ENCODE measurements at places on chromosomes 7 and 10.
A peak's percentile ranks its signal among the peaks of the same experiment; 100 is the strongest.

DNA sequence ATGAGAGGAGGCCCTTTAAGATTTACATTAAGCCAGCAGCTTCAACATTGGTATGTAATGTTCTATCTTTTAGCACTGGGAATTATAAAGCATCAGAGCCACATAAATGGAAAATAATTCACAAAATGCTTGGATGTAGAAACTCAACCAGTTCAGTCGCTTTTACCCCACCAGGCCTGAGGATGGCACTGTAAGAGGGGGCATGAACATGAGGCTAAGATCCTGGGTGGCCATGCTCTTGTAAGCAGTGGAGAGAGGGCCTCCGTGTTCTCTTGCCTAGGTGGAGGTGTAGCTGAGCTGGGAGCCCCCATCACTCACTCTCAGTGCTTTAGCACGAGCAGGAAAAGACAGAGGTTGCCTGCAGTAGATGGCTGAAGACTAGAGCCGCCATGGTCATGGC is 238.8 kb downstream of the FANK1 start:
- DNase-seq = no peak

DNA sequence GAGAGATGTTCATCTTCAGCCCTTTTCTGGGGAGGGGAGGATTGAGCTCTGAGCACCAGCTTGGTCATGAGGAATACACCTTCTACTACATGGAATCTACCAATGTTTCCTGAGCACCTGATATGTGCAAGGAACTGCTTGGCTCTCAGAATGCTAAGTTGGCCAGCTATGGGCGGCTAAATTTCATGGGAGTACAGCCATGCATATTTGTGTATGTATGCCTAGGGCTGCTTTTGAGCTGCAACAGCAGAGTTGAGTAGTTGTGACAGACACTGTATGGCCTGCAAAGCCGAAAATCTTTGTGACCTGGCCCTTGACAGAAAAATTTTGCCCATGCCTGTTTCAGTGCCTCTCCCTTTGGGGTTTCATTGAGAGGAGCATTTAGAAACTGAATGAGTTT is 44.9 kb downstream of the NPY start:
- no peak for DNase-seq

DNA sequence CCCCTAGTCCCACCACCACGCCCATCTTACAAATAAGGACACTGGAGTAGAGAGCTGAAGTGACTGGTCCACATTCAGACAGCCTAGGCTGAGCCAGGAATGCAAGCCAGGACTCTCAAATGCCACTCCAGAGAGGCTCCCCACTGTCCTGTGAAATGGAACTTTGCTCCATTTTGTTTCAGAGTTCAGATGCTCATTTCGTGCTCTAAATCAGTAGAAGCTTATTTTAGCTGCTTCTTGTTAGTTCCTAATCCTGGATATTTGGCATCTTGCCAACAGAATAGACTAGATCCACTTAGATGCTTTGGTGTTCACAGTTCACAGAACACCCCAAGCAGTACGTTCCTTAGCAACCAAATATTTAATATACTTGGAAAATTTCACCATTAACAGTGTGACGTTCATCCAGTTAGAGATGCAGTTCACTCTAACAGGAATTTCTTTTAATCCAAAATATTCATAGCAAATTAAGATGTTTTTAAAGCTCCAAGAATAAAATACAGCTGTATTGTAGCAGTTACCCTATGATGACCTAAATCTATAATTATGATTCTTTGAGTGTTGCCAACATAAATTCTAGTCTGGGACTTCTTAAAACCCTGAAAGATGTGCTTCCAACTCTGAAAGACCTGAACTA is 7.3 kb downstream of the MMP21 start:
- no peak for DNase-seq

DNA sequence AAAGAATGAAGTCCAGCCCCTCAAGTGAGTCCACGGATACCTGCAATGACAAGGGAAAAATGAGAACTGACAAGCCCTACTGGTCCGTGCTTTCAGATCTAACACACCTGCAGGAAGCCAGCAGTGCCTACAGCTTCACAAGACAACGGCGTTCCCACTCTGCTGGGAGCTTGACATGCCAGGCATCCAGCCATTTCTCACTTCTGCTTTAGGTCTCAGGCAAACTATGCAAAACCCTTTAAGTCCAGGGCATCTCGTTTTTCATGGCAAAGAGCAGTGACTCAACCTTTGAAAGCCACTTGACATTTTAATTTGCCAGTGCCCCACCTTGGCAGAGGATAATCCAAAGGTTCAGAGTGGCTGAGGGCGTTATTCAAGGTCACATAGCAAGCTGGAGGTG is 49.1 kb upstream of the GPAM start:
- DNase-seq = no peak

DNA sequence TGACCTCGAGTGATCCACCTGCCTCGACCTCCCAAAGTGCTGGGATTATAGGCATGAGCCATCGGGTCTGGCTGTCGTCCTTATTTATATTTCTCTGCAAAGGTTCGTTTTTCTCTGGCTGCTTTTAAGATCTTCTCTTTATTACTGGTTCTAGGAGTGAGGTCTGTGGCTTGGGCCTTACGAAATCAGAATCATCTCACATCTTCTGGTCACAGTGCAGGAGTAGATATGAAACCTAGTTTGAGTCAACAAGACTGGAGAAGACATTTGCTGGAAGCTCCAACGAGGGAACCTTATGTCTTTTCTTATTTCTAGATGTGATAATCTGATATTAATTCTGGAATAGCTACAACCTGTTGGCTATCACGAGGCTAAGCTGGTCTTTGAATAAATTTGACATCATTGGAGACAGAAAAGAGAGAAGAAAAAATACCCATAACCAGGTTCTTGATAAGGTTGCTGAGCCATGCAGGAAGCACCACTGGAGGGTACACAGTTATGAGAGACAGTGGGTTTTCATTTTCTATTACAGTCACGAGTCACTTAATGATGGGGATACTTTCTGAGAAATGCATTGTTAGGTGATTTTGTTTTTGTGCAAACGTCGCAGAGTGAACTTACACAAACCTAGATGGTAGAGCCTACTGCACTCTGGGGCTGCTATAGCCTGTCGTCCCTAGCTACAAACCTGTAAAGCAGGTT is 25.6 kb upstream of the IL15RA start:
- no peak for DNase-seq

- DNase-seq = peak; percentile 6
These were observed 20.0 kb upstream of the GALNTL5 start for GRCh38 chr7:151936207-151936606.

DNA sequence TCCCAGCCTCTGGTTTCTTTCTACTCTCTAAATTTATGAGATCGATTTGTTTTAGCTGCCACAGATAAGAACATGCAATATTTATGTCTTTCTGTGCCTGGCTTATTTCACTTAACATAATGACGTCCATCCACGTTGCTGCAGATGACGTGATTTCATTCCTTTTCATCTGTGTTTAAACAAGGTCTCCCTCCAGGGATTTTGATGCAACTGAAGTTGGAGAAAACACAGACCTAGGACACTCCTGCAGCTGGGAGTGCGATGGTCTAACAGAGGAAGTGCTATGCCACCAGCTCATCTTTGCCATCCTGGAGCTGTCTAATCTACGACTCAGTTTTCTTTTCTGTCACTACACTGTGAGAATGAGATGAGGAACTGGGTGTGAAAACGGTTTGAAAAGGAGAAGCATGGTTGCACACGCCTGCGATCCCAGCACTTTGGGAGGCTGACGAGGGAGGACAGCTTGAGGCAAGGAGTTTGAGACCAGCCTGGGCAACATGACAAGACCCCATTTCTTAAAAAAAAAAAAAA is 1.5 kb upstream of the KCTD7 start:
- DNase-seq = no peak

DNA sequence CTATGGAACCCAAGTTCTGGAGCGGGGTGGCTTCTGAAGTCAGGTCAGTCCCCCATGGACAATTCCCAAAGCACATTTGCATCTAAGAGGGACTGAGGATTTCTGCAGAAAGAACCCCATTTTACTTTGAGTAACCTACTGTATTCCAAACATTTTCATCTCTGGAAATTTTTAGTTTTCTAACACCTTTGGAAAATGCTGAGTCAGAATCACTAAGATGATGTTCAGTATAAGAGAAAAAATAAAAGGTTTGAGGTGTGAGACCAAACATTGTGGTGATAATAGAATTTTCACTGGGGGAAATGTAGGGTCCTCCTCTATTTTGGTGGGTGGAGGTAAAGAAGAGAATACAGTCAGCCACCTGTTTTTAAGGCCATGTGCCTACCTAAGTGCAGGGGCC is 227.1 kb downstream of the LRMDA start:
- DNase-seq = no peak

DNA sequence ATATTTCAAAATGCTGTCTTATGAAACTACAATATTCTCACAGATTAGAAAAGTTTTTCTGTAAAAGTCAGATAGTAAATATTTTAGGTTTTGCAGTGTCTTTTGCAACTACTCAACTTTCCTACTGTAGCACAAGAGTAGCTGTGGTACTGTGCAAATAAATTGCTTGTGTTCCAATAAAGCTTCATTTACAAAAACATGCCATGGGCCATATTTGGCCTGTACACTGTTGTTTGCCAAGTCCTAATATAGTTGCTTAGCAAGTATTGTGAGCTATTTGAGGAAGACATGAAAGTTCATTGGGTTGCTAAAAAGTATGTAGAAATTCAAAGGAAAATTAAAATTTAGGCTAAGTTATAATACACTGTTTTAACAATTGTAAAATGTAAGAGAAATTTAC is 80.0 kb downstream of the TFPI2 start:
- DNase-seq = no peak

- DNase-seq = no peak
These were observed 41.5 kb downstream of the PRF1 start for GRCh38 chr10:70561070-70561469.

- DNase-seq = no peak
These were observed 176.5 kb downstream of the SUGCT start for GRCh38 chr7:40311307-40311706.

DNA sequence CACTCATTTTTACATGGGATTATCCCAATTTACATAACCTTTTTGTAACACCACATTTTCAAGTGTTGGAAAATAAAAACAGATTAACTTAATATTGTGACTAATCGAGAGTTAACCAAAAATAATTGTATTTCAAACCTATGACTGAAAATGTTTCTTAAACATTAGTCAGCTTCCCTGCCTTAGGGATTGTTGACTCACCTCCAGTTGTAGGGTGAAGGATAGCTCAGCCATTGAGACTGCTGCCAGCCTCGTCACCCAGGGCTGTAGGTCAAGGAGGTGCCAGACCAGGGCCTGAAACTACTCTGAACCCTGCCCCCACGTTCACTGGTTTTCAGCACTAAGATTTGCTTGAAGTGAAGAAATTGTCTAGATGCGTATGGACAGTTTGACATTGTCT is 351.2 kb downstream of the GFRA1 start:
- no peak for DNase-seq

- DNase-seq = peak; percentile 22
These were observed 5.2 kb downstream of the TAX1BP1 start for GRCh38 chr7:27745064-27745583.

GRCh38 chr7:17598846-17599245 is 300.4 kb downstream of the AHR start:
- DNase-seq = no peak

GRCh38 chr7:112081778-112082177 is 124.4 kb downstream of the DOCK4 start:
- DNase-seq = no peak

- no peak for DNase-seq
These were observed 54.4 kb downstream of the PROSER2 start for GRCh38 chr10:11877591-11877905.

DNA sequence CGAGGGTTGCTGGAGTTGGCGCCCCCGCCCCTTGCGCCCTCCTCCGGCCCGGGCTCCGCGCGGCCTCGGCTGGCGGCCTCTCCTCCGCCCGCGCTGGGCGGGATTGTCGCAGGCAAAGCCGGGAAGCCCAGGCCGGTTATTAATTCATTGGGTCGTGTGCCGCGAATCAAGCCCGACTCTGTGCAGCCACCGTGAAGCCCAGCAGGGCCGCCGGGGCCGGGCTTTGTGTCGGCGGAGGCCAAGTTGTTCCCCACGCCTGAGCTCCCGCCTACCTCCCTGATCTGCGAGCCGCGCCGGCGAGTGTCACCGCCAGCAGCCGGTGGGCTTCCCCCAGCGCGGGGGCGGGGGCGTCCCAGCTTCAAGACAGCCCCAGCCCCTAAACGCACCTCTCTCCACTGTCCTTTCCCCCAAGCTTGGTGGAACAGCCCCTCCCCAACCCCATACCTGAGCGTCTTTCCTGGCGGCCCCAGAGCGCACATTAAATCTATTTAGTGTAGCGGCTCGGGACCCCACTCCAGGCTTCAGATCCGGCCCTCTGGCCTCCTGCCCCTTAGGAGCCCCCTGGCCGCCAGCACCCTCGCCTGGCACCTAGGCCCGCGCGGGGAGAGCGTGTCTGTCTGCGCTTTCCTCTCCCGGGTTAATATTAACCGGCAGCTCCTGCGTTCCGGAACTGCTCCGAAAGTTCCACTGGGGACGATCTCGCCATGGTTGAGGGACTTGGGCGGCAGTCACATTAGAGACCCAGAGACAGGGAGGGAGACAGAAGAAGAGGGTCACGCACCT is 3.5 kb downstream of the SHH start:
- DNase-seq = no peak

GRCh38 chr10:64573623-64574325 is 1052.6 kb downstream of the REEP3 start:
- DNase-seq = no peak

DNA sequence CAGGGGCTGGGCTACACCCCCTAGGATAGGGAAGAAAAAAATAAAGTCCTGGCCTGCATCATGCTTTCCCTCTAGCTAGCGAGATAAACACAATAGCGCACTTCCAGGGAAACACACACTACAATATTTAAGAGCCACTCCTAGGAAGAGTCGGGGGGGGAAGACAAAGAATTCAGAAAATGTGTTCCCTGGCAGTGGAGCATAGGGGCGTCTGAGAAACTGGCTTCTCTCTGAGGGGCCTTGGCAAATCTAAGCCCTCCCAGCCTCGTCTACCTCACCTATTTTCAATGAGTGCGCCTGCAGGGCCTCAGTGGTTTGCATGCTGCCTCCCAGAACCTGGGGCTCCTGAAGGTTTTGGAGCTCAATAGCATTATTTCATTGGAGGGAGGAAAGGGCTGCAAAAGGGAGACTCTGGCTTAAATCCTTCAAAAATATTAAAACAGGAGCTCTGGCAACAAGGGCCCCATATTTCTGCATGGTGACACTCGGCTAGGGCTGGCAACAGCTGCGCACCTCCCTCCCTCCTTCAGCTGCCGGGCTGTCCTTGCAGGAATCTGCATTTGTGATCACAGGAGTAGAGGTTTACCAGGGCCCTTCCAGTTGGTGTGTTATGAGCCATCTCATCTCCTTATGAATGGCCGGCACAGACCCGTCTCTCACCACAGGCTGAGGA is 10.8 kb downstream of the ANXA11 start:
- DNase-seq = no peak

GRCh38 chr10:7988989-7989388 is 65.5 kb upstream of the GATA3 start:
- no peak for DNase-seq

DNA sequence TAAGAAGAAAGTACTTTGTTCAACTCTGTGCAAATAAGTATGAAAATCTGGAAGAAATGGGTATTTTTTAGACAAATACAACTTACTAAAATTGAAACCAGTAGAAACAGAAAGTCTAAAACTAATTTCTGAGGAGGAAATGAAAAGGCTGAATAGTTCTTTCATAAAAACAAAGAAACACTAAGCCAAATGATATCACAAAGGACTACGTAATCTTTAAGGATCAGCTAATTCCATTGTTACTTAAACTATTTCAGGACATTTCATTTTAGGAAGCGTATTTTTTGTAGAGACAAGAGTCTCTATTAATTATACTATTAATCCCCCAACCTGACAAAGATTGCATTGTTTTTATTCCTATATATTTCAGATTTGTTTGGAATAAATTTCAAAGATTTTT is 11.2 kb upstream of the CCSER2 start:
- no peak for DNase-seq

Data from GDM1 (cell line).